Stimulated activated CD4-positive, alpha-beta T cell treated with anti-CD3 and anti-CD28 coated beads, Interleukin-2, amount 100 ng/mL, for 48 hours (primary cell): ENCODE measurements at places on chromosomes 12 and 14.
A peak's percentile ranks its signal among the peaks of the same experiment; 100 is the strongest.

DNA sequence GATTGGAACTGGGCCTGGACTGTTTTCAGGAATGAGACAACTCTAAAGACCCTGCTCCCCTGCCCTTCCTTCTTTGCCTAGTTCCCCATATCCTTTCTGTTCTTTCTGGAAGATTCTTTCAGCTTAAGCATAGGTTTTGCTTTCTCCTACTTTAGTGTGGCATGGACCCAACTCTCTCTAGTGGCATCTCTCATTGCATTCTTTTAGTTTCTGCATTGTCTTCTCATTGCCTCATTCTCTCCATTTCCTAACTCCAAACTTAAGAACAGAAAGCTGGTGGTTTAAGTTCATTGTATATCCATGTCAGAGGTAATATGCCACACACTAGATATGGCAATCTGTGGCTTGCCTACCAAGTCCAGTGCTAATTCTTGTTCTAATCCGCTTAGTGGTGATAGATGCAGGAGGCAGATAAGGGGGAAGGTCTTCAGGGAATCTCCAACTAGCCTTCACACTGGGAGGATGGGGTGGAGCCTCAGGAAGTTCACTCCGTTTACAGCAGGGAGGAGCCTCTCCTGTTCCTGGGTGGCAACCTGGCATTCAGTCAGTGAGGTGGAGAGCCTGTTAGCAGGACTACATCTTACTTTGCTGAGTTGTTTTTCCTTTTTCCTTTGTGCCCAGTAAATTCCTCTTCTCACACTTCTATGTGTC is 165.1 kb upstream of the LMNTD1 start:
- no peak for DNase-seq

- no peak for DNase-seq
These were observed 3.6 kb downstream of the CCDC85C start for GRCh38 chr14:99600232-99600888.

DNA sequence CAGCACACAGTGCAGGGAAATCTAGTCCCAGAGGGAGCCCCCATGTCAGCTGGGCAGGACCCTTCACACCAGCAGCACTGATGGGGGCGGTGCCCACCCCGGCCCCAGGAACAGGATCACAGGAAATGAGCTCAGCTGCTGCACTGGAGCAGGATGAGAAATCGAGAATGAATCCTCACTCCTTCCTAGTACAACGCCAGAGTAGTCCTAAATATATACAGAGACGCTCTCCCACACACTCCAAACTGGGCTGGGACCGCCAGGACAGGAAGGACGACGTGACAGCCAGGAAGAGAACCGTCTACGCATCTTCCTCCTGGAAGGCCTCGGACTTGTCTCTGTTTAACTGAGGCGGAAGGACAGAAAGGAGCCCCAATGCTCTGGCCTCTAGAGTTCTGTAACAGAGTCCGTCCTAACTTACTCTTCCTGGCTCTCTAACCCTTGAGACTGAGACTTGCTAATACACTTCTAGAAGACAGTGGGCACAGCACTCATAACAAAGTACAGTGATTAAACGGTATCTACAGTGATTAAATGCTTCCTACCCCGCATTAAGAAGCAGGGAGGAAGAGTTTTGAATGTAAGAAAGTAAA is 33.4 kb downstream of the CDC42BPB start:
- no peak for DNase-seq

GRCh38 chr12:66877925-66878324 is 199.0 kb upstream of the GRIP1 start:
- no peak for DNase-seq

DNA sequence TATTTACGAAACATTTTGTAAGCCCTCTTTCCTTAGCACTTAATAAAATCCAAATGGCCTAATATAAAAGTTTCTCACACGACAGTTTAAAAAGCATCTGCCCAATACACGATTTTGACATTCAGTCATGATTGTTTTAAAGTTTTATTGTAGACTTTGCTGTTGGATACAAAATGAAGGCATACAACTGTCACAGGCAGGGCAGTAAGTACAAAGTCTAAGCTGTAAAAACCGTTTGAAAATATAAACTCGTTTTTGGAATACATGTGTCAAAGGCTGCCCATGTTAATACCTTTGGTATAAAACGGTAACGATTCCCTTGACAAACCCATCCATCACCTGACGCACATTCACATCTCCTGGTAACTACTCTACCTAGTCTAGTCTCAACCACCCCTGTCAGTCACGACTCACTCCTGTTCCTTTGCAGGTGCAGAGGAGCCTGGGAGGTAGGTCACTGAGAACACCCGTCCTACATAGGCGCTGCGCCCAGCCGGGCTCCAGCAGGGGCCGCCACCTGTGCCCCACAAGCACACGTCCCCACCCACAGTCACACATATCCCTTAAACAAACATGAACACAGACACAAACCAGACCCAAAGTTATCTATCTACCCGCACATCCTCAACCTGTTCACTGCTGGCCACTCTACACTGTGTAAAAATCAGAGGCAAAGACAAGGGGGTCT is 27.1 kb downstream of the KCTD10 start:
- DNase-seq, result no peak

- DNase-seq, result peak; percentile 67
These were observed at the start of gene HIP1R for GRCh38 chr12:122834921-122835749. HIP1R (plus strand) TSS chr12:122835457; CDS start chr12:122835551, 94 bp downstream.

DNA sequence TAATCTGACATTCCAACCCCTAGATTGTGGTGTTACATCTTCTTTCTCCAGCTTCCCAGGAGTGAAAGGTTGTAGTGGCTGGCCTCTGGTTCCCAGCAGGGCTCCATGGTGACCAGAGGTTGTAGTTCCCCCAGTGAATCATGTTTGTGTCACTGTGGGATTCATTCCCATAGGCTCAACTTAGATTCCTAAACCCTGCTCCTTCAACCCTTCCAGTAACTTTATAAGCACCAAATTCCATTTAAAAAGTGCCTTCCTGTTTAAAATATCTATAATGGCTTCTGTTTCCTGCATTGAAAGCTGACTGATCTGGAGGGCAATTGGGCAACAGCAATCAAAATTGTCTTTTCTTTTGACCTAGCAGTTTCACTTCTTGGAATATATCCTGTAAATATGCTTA is 40.5 kb upstream of the TBC1D15 start:
- DNase-seq, result no peak

DNA sequence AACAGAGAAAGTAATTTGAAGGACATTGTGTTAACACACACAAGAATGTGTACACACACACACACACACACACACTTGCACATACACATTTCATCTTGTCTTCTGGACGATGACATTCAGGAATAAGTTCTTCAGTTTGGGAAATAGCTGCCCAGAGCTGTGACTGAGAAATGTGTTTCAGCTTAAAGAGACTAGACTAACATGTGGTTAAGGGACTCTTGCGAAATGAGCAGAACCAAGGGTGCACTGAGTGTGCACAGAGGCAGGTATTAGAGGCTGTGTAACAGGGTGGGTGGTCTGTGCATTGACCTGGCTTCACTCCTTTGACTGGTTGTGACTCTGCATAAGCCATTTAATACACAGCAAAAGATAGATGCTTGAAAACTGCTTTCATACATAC is 29.4 kb upstream of the KCNA5 start:
- DNase-seq, result no peak

GRCh38 chr12:50221228-50222008 is 54.2 kb upstream of the CERS5 start:
- DNase-seq, result no peak

DNA sequence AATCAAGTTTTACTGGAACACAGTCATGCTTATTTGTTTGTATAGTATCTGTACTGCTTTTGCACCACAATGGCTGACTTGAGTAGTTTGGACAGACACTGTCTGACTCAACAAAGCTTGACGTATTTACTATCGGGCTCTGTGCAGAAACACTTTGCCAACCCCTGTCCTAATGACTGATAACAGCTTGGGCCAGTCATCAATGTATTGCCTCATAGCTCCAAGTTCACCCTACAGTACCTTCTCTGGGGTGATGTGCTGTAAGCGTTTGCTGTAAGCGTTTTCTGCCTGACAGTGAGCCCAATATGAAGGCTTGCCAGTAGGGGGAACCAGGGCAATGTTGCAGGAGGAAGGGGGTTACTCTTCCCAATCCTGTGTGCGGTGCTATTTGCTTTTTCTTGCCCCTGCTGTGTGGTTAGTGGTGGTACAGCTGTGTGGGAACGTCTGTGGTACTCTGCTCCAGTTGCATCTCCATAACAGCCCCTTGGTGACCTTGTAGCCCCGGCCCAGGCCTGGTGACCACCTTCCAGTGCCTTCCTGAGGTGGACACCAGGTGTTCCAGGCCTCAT is 5.4 kb upstream of the CCDC177 start:
- no peak for DNase-seq

GRCh38 chr12:52307836-52308805 is 13.1 kb downstream of the KRT83 start:
- peak; percentile 29 for DNase-seq

DNA sequence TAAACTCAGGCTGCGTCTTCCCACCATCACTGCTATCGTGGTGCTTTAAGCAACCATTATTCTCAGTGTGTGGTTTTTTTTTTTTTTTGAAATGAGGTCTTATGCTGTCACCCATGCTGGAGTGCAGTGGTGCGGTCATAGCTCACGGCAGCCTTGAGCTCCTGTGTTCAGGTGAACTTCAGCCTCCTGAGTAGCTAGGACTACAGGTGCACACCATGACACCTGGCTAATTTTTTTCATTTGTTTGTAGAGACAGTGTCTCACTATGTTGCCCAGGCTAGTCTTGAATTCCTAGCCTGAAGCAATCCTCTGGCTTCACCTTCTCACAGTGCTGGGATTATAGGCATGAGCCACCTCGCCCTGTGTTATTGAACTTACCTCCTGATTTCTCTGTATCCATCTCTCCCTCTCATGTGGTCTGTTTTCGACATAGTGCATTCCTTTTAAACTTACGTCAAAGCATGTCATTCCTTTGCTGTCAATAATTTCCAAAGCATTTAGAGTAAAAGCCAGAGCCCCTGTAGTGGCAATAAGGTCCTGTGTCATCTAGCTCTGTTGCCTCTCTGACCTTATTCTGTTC is 255.5 kb downstream of the SNAPC1 start:
- DNase-seq, result no peak

GRCh38 chr12:6266971-6267721 is 43.3 kb upstream of the PLEKHG6 start:
- DNase-seq, result peak; percentile 42

GRCh38 chr12:98402091-98402490 is 113.3 kb upstream of the TMPO start:
- DNase-seq, result no peak

DNA sequence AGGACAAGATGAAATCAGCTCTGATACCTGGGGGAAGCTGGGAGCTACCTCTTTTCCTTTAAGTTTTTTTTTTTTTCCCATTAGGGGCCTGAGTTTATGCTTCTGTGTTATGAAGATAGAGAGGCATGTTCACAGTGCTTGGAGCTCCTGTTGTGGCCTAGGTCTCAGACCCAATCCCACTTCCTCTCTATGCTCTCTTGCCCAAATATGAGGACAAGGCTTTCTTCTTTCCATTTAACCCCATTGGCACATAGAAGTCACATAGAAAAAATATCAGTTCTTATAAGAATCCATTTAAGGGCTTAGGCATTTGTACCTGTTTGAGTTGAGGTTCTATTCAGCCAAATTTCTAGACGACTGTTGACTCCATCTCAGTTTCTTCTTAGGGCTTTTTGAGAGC is 12.6 kb downstream of the MRPS35 start:
- DNase-seq, result no peak

DNA sequence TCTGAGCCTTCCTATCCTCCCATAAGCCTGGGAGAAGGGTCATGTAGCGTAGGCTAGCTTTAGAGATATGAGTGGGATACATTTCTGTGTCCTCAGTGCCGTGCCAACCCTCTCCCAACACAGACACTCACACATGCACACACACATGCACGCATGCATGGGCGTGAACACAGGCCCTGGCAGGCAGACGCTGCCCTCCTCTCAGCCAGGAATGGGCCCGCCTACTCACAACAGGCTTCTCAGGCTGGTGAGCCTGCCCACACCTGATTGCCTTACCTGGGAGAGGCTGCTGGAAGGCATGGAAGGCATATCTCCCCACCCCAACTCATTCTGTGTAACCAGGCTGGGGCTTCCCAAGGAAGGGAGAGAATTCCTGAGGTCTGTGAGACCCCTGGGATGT is 12.8 kb upstream of the ACVR1B start:
- no peak for DNase-seq

DNA sequence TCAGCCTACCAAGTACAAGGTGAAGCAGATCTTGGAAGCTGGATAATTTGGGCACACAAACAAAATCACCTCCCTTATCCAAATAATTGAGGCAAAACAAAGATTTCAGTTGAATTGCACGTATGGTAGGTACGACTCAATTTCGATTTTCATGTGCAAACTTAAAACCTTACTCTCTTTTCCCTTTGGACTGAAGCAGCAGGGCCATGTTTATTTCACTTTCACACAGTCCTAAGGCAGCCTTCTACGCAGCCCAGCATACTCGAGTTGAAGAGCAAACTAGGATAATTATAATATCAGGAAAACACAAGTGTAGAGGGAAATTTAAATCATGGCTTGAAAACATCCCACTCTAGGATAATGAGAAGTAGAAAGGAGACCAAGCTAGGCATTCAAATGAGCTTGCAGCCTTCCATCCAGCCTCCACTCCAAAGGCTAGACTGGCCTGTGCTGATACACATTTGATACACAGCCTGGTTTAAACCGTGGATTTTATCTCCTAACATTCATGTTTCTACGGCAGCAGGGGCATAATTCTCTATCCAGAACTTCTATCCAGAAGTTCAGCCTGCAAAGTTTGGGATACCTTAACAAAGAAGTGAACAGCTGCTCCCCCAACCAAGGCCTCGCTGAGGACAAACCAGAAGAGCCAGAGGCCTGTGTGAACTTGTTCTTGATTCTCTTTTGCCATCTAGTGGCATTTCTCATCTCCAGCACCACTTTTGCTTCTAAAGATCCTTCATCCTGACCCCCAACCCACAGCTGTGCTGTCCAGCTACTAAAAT is 2.4 kb upstream of the RNASE7 start:
- no peak for DNase-seq

DNA sequence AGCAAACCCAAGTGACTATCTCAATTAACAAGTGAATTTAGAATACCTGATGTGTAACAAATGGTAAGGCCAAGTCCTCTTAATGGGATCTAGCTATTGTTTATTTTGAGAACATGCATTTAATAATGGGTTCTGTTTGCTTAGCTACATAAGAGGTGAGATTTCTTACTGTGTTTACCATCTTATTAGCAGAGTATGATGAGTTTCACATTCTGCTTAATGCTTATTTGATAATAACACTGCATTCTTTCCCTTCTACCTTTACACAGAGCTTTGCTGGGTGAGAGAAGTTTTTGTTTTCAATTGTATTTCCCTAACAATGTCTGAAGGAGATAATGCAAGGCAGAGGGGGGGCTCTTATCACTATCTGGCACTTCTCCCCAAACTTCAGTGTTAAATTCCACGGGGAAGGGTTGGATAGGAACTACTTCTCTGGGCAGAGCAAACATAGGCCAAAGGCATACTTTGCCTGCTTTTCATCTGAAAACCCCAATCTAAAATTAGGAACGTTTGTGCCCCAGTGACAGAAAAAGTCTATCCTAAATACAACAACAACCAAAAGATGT is 129.0 kb upstream of the ATXN7L3B start:
- DNase-seq, result no peak

GRCh38 chr12:123030686-123031085 is 50.2 kb downstream of the ARL6IP4 start:
- no peak for DNase-seq
